Mononuclear cell (primary cell): ENCODE measurements at places on chromosomes 6 and 20. TPM values are rescaled to one million over a fixed set of nuclear protein-coding genes. Genes with fewer than 3 reads are reported as not detected.

SALL4 gene
- total RNA-seq: not detected

PAX1 gene
- not detected for total RNA-seq

TGM2 gene
- 0.73 TPM for total RNA-seq

DLK2 gene
- total RNA-seq: 0.31 TPM

UFL1 gene
- 24.9 TPM for total RNA-seq
